Naive thymus-derived CD4-positive, alpha-beta T cell (primary cell): ENCODE measurements at places on chromosomes 5 and 9.

DNA sequence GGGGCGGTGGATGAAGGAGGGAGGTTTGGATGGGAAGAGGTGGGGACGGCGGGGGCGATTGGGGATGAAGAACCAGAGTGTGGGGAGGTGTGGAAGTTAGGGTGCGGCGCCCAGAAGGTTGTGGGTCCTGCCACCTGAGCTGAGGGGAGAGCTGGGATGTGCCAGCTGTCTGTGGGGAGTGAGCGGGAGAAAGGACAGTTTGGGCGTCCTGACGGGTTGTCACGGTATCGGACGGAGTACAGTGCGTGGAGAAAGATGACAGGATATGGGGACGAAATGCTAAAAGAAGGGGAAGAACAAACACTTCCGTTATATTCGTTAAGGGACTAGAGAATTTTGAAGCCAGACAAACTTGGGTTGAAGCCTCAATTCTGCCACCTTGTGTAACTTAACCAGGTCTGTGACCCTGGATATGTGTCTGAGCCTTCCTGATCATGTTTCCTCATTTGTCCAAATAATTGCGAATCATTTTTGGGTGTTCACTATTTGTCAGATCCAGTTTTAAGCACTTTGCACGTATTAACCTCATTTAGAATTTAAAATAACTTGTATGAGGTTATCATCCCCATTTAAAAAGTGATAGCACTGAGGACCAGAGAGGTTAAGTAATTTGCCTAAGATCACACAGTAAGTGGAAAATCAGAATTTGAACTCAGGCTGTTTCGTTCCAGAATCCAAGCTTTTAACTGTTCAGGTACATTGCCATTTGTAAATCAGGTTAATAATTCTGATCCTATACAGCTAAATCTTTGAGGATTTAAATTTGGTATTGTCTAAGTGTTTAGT lies 689 bp downstream of the CNTRL start:
- peak; percentile 17 for DNase-seq

- no peak for DNase-seq
These were observed 22.6 kb upstream of the PTGES start for GRCh38 chr9:129775448-129775798.

DNA sequence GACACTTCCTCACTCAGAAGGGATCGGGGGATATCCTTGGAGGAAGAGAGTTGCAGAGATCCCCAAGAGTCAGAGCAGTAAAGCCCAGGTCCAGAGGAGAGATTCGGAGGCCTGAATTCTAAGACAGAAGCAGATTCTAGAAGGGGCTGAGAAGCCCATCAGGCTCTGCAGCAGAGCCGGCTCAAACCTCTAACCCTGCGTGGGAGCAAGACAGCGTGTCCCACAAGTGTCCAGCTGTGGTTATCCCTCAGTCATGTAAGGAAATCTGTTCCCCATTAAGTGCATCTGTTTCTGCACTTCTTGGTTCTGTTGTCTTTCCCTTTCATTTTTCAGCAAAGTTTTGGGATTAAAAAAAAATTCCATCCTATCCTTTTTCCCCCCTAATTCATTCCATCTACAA lies 4.8 kb upstream of the DIAPH1 start:
- DNase-seq: no peak

- DNase-seq: no peak
These were observed 361.8 kb upstream of the ACTBL2 start for GRCh38 chr5:57844410-57844809.

- no peak for DNase-seq
These were observed 2217.4 kb upstream of the WWC1 start for GRCh38 chr5:166073901-166074581.

GRCh38 chr9:83132768-83133167 lies 69.8 kb upstream of the RASEF start:
- DNase-seq: no peak
